ENCODE measurements at places on chromosomes 7 and 10.

DNA sequence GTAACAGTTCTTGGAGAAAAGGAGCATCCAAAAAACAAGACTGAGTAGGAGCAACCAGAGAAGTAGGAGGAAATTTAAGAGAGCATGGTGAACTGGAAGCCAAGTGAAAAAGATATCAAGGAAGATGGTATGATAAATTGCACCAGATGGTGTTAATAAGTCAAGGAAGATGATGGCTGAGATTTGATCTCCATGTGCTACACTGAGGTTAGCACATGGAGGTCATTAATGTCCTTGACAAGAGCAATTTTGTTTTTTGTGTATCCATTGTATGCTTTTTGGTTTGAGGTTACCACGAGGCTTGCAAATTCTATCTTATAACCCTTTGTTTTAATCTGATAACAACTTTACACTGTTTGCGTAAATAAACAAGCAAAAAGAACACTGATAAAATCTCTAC, 11.3 kb upstream of the PTTG1IP2 start:
- no peak for DNase-seq

DNA sequence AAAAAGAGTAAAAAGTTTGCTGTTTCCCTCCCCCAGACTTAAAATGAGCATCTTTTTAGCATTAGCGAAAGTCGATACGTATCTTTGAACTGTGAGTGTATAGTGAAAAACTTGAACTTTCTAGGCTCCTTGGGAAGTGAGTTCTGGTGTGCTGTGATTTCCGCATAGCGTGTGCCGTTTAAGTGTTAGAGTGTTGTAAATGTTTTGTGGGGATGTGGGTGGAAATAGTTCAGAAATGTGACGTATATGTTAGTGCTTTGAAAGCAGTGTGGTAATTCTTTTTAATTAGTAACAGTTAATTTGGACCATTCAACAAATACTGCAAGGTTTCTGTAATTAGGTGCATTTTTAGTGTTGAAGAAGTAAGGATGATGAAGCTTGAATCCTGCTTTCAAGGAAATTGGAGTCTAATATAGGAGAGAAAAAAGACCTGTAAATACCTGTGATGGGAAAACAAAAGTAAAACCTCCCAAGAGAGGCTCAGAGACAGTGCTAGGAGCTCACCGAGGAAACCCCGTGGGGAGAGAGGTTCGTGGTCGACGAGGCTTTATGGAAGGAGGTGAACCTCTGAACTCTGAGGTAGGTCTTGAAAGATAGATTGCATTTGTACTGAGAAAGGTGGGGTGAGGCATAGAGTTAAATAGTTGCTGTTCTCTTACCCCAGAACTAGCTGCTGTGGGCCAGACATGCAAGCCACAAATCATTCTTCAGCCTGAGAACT, 40.8 kb downstream of the RBM33 start:
- no peak for DNase-seq

DNA sequence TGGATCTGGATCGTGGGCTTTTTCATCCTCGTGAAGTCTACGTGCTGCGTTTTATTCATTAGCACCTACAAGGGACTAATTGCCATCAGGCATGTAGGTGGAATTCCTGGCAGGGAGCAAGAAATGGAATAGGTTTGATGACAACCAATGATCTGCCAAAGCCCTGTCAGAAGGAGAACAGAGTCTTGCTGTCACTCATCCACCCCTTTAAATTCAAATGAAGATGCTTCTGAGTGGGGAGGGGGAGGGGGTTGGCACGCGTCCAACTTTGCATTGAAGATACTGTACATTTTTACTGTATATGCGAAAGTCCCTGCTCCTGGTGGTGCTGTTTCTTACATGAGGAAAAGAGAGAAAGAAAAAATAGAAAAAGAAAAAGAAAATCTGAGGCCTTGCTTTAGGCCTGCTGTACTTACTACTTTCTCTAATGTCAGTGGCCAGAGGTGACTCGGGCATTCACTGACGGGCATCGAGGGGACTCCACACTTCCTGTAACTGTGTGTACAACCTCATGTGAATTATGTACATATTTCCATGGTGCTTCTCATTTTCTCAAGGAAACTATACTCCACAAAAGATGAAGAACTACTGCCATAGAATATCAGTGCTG, 569.1 kb downstream of the INHBA start:
- DNase-seq: no peak

GRCh38 chr10:95646160-95646559, 10.4 kb downstream of the ALDH18A1 start:
- no peak for DNase-seq

- DNase-seq: no peak
Observed at GRCh38 chr10:100913470-100913865, 705 bp downstream of the SLF2 start.

DNA sequence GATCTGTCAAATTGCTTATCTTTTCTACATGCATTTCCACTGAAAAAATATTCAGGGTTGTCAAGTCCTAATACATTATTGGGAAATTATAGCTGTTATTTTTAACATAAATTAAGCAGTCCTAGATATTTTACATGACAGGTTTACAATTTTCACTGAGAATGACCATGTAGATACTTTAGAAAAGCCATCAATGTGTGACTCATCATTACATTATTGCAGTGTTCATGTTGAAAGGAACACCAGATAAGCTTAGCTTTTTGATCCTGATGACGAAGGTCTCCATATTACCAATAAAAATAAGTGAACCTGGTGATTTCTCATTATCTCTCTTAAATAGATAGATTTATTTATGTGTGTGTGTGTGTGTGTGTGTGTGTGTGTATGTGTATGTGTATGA, 529.5 kb upstream of the PCDH15 start:
- no peak for DNase-seq

GRCh38 chr7:17123020-17123419, 175.4 kb upstream of the AHR start:
- no peak for DNase-seq

DNA sequence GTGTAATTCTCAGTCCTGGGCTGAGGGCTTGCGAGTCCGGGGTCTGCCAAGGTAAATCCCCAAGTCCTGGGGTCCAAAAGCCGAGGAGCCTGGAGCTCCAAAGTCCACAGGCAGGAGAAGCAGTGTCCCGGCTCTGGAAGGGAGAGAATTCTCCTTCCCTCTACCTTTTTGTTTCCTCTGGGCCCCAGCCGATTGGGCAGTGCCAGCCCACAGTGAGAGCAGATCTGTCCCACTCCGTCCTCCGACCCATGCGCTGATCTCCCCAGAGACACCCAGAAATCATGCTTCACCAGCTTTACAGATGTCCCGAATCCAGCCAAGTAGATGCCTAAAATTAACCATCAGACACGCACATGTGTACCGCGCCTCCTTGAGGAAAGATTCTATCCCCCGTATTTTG, 8.1 kb upstream of the VIPR2 start:
- no peak for DNase-seq

DNA sequence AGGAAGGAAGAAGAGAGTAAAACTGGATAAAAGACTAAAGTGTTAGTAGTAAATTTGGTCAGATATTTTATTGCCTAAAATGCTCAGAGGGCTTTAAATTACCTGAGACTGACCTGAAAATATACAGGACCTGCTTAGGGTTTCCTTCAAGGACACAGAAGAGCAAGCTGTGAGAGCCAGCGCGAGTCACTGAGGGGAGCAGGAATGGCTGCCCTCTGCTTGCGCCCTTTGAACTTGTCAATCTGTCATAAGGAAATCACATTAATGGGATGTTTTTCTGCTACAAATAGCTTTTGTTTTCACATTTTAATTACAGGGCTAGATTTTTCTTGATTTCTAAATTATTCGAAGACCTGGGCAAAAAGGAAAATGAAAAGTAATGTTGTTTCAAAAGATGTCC, 26.9 kb downstream of the DNAJB9 start:
- no peak for DNase-seq

All from SHP77 (cell line).